ENCODE measurements at places on chromosomes 11 and 22.

DNA sequence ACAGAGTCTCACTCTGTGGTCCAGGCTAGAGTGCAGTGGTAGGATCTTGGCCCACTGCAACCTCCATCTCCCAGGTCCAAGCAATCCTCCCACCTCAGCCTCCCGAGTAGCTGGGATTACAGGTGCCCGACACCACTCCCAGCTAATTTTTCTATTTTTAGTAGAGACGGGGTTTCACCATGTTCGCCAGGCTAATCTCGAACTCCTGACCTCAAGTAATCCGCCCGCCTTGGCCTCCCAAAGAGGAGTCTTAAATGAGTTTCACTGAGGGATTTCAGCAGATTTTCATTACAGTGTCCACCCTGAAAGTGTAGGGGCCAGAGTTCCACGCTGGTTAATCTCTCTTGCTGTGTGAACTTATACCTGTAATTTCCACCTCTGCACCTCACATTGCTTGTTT, 412 bp upstream of the RPS3 start:
- H3K36me3 ChIP-seq, result peaks cover 43% of the 10 kb centered on the region
- H3K27ac ChIP-seq, result peak overlapping the region; percentile 99
- peaks cover 37% of the 10 kb centered on the region for H3K4me1 ChIP-seq
- DNase-seq, result no peak
- peaks cover 4% of the 10 kb centered on the region for H3K27me3 ChIP-seq
- peak overlapping the region; percentile 98 for H3K4me3 ChIP-seq

DNA sequence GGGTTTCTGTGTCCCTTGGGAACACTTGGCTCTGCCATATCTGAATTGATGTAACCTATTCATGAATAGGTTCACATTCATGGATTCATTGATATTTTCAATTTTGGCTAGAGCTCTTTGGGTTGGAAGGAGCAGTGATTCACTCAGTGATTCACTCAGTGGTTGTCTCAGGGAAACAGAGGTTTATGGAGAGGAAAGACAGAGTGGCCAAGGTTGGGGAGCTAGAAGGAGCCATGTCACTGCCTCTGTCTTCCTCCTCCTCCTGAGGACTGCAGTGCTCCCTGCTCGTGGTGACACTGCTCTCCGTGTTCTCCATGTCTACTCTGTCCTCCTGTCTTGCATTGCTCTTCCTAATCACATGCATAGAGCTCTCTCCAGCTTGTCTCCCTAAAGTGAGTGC, 17.4 kb downstream of the CEP164 start:
- H3K4me3 ChIP-seq, result no peak overlapping the region
- no peaks in the 10 kb centered on the region for H3K4me1 ChIP-seq
- H3K27me3 ChIP-seq, result no peaks in the 10 kb centered on the region

GRCh38 chr11:119622454-119623143, 106.4 kb downstream of the NECTIN1 start:
- H3K36me3 ChIP-seq, result no peaks in the 10 kb centered on the region
- H3K4me1 ChIP-seq, result no peaks in the 10 kb centered on the region
- no peak overlapping the region for H3K4me3 ChIP-seq
- DNase-seq, result no peak

DNA sequence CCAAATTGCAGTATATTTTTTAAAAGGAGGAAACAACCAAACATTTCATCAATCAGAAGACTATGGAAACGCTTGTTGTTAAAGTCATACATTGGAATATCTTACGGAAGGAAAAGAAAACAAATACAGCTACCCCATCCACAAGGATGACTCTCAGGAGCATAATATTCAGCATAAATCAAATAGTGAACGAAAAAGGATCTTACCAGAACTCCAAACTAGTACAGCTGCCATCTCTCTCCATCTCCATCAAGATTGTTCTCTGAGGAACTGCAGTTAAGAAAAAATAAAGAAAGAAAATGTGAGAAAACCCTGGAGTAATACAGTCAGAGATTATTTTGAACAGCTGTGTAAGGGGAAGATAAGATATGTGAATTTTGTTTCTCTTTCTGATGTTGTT, 299.8 kb upstream of the CNTN5 start:
- no peaks in the 10 kb centered on the region for H3K4me1 ChIP-seq
- no peak for DNase-seq
- no peak overlapping the region for H3K27ac ChIP-seq
- no peaks in the 10 kb centered on the region for H3K36me3 ChIP-seq

DNA sequence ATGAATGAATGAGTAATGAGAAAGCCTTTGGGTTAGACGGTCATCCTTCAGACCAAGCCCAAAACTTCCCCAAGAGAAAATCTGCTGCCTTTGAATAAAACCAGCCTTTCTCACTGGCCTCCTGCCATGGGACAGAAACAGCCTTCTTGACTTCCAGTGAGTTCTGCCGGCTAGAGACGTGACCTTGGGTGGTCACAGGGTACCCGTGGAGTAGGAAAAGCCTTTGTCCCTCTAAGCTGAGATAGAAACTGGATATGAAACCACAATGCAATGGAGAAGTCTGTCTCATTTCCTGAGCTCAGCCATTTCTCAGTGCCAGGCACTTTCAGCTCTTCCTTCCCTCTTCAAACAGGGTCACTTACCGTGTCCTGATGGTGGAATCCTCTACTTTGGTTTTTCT, 21.2 kb upstream of the YWHAH start:
- no peak overlapping the region for H3K27ac ChIP-seq
- peaks cover 10% of the 10 kb centered on the region for H3K4me1 ChIP-seq
- no peaks in the 10 kb centered on the region for H3K36me3 ChIP-seq
- H3K4me3 ChIP-seq, result no peak overlapping the region

DNA sequence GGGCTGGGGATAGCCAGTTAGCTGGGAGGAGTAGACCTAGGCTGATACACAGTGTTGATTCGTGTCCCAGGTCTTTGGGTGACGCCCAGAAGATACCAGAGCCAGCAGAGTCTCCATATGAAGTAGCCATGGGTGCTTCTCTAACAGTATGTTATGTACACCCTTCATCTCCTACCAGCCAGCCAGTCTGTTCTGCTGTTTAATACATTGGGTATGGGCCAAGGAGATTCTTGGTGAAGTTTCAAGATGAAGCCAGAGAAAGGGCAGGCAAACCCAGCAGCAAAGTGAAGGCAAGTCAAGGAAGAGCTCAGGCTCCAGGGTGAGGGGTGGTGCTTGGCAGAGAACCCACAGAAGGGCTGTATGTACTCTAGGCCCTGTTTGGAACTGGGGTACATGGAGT, 56.4 kb downstream of the PPFIBP2 start:
- no peak for DNase-seq
- H3K36me3 ChIP-seq, result no peaks in the 10 kb centered on the region
- H3K4me3 ChIP-seq, result no peak overlapping the region

DNA sequence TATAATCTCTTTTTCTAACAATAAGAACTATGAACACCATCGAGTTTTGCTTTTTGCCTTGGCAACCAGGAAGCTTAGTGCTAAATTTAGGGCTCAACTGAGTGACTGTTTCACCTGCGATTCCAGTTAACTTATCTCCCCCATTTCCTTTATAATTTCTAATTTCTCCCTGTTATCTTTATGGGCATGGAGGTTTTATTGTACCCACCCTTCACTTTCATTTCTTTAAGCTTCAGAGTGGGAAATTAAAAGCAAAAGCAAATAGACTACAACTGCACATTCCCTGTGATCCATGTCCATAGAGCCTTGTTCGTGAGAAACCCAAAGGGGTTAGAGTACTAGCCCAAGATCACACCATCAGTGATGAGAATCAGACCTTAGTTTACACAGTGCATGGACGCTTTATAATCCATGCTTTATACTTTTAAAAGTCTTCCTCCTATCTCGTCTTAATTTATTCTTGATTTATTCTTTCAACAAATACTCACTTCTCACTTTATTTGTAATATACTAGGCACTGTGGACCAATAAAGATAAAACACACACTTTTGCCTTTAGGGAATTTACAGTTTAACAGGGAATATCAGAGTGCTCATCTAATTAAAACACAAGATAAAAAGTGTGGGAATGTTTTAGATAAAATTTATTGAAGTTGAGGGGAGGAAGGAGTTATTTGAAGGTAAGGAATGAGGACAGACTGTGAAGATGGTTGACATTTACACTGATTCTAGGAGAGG, 40.6 kb downstream of the ADAMTS15 start:
- no peak overlapping the region for H3K4me3 ChIP-seq
- peaks cover 23% of the 10 kb centered on the region for H3K27me3 ChIP-seq
- no peak overlapping the region for H3K27ac ChIP-seq
- H3K36me3 ChIP-seq, result no peaks in the 10 kb centered on the region
- peaks cover 5% of the 10 kb centered on the region for H3K4me1 ChIP-seq
- DNase-seq, result no peak

DNA sequence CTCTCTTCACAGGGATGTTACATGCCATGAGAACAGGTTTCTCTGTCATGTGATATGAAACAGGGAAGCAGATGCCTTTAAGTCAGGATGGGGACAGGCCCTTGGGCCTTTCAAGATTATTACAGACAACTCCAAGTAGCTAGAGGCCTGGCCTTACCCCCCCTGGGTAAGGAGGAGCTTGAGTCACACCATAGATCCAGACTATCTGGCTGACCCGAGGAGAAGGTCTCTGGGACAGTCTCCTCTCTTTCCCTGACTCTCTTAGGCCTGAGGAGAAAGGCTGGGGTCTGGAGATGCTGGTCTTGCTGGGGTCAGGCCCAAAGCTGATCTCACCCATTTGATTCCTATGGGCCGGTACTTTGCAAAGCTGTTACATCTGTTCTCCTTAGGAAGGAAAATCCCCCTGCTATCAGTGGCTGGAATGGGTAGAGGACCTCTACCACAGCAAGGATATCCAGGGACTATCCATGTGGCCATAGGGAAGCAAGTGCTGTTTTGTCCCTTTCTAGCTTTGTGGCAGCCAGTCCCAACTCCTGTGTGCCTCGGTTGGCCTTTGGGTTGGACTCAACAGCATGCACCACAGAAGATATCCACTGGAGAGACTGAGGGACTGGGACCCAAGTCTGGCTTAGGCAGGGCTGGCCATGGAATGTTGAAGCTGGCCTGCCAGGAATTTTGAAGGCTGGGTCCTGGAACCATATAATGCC, 25.2 kb downstream of the RELT start:
- no peak overlapping the region for H3K27ac ChIP-seq
- H3K4me3 ChIP-seq, result no peak overlapping the region
- peaks cover 3% of the 10 kb centered on the region for H3K4me1 ChIP-seq
- no peaks in the 10 kb centered on the region for H3K36me3 ChIP-seq

GRCh38 chr11:119284344-119285157, 32.4 kb downstream of the MCAM start:
- H3K36me3 ChIP-seq, result peaks cover 30% of the 10 kb centered on the region
- no peak overlapping the region for H3K4me3 ChIP-seq
- H3K4me1 ChIP-seq, result peaks cover 24% of the 10 kb centered on the region
- peak overlapping the region; percentile 27 for H3K27ac ChIP-seq
- DNase-seq, result no peak
- no peaks in the 10 kb centered on the region for H3K27me3 ChIP-seq

GRCh38 chr11:119486691-119487259, 63.8 kb upstream of the THY1 start:
- H3K27me3 ChIP-seq, result peaks cover 8% of the 10 kb centered on the region
- H3K4me1 ChIP-seq, result no peaks in the 10 kb centered on the region
- no peak for DNase-seq
- no peak overlapping the region for H3K4me3 ChIP-seq
- H3K36me3 ChIP-seq, result no peaks in the 10 kb centered on the region

- H3K4me3 ChIP-seq, result no peak overlapping the region
- H3K27ac ChIP-seq, result no peak overlapping the region
- H3K4me1 ChIP-seq, result no peaks in the 10 kb centered on the region
- peaks cover 8% of the 10 kb centered on the region for H3K27me3 ChIP-seq
- DNase-seq, result no peak
Measured at GRCh38 chr11:69567951-69568808, 72.8 kb upstream of the CCND1 start.

DNA sequence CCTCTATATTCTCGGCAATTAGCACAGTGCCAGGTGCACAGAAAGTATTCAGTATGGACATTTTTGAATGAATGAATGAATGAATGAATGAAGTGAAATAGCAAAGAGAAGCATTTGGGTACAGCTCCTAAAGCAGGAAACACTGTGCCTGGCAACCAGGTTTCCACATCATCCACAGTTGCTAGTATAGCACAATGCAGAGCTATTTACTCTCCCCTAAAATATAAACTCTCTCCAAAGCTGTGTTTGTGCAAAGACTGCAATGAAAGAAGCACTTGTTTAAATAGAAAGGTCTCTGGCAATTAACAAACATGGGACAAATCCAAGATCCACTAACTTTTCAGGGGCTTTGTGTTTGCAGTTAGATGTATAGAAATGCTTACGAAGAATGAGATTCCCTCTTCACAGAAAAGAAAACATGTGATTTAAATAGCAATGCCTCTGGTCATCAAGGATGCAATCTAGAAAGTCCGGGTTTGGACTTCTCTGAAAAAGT, 103.0 kb upstream of the OPCML start:
- no peaks in the 10 kb centered on the region for H3K36me3 ChIP-seq
- no peaks in the 10 kb centered on the region for H3K27me3 ChIP-seq
- no peak for DNase-seq
- H3K4me3 ChIP-seq, result no peak overlapping the region
- no peak overlapping the region for H3K27ac ChIP-seq

GRCh38 chr11:29962243-29962642, 54.6 kb downstream of the KCNA4 start:
- no peaks in the 10 kb centered on the region for H3K4me1 ChIP-seq
- H3K27ac ChIP-seq, result no peak overlapping the region
- no peak overlapping the region for H3K4me3 ChIP-seq
- H3K36me3 ChIP-seq, result no peaks in the 10 kb centered on the region
- H3K27me3 ChIP-seq, result no peaks in the 10 kb centered on the region

DNA sequence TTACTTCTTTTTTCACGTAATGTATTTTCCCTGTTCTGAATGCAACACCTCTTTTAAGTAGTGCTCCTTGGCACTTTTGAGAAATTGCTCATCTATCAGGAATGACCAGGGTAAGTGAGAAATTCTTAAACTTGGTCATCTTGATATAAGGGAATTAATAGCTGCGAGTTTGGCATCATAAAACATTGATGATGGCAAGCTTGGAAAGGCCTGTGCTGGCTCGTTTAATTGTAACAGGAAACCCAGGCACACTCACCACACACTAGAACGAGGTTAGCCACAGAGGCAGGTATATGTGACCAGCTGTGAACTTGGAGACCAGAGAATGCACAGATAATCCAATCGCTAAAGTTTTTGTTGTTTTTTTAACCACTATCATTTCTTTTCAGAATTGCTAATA, 24.3 kb downstream of the FAM118A start:
- DNase-seq, result peak; percentile 74
- H3K4me1 ChIP-seq, result peaks cover 17% of the 10 kb centered on the region
- no peak overlapping the region for H3K27ac ChIP-seq

DNA sequence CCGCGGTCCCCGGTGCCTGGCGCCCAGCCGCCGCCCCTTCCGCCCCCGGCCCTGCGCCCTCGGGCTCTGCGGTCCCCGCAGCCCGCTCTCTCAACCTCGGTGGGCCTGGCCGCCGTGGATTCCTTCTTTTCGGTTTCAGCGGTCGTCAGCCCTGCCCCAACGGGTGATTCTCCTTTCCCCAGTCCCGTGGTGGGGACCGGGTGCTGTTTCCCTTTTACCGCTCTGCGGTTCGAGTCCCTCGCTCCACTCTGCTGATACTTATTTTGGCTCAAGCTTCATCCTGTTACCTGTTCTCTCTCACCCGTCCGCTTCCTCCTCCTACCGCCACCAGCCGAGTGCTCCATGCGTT, 494 bp downstream of the ZDHHC5 start:
- peak; percentile 69 for DNase-seq
- H3K36me3 ChIP-seq, result peaks cover 27% of the 10 kb centered on the region
- peak overlapping the region; percentile 95 for H3K4me3 ChIP-seq
- no peaks in the 10 kb centered on the region for H3K27me3 ChIP-seq
- H3K27ac ChIP-seq, result peak overlapping the region; percentile 97
